CD4-positive, alpha-beta T cell treated with Interleukin-6 for 4 hours (primary cell): ENCODE measurements at places on chromosomes 16 and 17.
A peak's percentile ranks its signal among the peaks of the same experiment; 100 is the strongest.

GRCh38 chr16:54403580-54403979 lies 117.0 kb upstream of the IRX3 start:
- DNase-seq = no peak

DNA sequence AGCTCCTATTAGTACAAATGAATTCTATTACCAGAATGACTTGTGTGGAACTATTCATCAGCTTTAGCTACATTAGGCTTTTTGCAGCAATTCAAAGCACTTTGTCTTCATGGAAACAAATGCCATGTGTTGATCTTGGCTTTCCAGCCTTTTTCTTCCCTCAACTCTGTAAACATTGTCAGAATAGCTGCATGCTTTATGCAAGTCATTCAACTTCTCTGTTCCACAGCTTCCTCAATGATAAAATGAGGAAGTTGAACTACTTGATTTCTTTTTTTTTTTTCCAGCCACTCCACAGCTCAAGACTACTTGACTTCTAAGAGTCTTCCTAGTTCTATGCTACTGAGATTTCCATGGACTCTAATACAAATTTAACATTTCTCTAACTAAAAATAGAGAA lies 41.1 kb downstream of the KIAA0753 start:
- no peak for DNase-seq

- DNase-seq = peak; percentile 22
Measured at GRCh38 chr16:528111-529011, 849 bp downstream of the CAPN15 start.

- DNase-seq = no peak
Measured at GRCh38 chr17:79117905-79118487, 43.4 kb downstream of the ENGASE start.

DNA sequence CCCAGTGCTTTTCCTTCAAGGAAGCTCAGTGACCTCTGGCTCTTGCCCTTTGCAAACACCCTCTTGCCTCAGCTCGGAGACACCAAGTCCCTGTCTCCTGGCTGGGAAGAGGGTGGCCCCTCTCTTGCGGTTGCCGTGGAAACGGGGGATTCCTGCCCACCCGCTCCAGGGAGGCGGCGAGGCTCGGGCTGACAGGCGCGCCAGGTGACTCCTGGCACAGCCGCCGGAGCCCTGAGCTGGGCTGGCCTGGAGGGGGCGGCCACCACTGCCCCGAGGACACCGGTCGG lies 71.4 kb downstream of the ABR start:
- no peak for DNase-seq

GRCh38 chr17:47889734-47890529 lies 6.1 kb upstream of the SP2 start:
- peak; percentile 96 for DNase-seq

DNA sequence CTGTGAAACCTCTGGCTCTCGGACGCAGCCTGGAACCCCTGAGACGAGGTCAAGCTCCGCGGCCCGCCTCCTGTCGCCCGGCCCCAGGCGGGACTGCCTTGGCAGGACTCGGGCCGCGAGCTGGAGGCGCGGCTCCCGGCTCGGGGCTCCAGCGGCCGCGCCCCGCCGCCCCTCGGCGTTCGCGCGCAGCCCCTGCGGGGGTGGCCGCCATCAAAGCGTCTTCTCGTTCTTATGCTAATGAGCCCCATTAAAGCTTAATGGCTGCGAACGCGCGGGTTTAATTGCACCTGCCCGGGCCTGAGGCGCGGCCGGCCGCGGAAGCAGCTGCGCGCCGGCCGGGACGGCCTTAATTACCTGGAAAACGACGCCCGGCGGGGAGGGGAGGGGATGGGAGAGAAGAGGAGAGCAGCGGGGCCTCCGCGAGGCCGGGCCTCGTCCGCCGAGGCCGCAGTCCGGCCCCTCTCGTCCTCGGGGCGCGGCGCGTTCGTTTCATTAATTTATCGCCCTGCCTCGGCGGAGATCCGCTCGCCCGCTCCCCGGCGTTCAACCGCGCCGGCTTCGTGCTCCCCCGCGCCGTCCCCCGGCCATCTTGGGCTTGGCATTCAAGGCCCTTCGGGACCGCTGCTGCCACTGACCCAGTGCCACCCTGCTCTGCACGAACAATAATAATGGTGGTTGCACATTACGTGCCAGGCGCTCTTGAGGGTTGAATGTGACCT lies 19.2 kb downstream of the RAI1 start:
- DNase-seq = no peak

DNA sequence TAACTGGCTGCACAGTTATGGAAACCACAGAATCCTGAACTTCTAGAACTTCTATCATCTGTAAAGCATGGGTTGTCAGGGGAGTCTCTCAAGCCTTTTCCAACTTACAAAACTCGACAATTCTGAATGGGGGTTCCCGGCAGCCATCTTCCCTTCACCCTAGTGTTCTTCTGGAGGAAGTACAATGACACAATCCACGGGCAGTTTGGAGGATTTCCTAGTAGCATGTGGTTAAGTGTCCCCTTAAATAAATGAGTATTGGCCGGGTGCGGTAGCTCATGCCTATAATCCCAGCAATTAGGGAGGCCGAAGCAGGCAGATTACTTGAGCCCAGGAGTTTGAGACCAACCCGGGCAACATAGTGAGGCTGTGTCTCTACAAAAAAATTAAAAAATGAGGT lies 2.1 kb downstream of the SLC16A6 start:
- DNase-seq = peak; percentile 5

DNA sequence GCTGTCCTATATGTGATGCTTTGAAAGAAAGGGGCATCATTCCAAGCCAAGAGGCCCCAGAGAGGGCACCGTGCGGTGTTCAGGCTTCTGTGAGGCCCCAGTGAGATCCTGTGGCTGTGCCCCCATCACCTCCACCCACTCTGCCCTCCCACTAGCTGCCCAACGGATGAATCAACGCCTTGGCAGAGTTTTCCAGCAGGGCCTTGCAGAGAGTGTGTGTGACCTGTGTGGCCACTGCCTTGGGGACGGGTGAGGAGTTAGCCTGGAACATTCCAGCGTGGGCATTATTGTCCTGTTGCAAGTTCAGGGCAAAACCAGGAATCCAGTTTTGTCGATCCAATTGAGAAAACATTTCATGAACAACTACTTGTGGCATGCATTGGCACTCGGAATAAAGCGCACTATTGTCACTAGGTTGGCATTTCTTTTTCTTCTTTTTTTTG lies 53.7 kb downstream of the SF3B3 start:
- DNase-seq = no peak

DNA sequence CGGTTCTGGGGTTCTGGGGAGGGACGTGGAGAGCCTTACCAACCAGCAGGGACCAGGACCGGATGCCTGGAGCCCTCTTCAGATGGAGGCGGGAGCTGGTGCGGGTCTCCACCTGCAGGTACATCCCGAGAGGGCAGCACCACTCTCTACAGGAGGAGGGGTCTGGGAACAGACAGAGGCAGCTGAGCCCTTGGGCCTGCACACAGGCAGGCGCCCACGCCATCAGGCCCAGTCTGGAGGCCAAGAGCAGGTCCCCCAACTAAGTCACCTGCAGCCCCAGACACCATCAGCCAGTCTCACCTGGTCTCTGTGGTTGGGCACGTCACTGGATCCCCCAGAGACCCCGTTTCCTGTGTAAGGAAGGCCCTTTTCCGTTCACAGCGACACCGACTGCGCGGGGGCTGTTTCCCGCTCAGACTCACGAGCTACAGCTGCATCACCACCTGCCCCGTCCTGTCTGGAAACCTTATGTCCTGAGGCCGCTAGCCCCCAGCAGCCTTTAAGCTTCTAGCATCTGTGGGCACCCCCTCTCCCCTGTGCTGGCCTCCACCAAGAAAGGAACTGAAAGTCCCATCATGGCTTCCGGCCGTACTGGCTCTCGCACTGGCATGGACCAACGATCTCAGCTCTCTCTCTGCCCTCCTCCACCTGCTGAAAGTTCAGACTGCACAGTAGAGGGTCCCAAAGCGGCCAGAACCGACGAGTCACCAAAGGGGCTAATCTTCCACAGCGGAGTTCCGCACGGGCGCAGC lies 1.2 kb downstream of the CYBC1 start:
- DNase-seq = peak; percentile 82

- DNase-seq = no peak
Measured at GRCh38 chr17:68749349-68750207, 148.4 kb upstream of the FAM20A start.

GRCh38 chr16:64434526-64435069 lies 687.3 kb downstream of the CDH11 start:
- DNase-seq = no peak

GRCh38 chr17:44959821-44960531 lies 8.1 kb downstream of the C1QL1 start:
- no peak for DNase-seq

- peak; percentile 7 for DNase-seq
Measured at GRCh38 chr16:23557779-23558702, 514 bp downstream of the UBFD1 start.

GRCh38 chr17:83085526-83086198 lies 6.3 kb downstream of the METRNL start:
- no peak for DNase-seq

- DNase-seq = no peak
Measured at GRCh38 chr16:4870138-4870671, 22.9 kb downstream of the UBN1 start.

DNA sequence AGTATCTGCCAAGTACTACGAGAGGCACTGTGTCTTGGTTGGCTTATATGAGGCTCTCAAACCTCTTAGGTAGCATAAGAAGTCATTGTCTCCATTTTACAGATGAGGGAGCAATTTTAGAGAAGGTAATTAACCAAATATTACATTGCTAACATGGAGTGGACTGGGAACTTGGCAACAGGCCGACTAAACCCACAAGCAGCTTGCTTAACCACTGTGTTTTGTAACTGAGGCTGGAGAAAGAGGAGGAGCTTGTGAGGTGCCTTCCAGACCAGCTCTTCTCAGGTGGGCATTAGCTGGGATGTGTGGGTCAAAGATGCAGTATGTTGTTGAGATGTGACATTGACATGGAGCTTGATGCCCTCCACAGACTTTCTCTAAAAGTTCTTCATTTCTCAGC lies 835.6 kb upstream of the RBFOX1 start:
- DNase-seq = no peak

GRCh38 chr17:3944485-3945388 lies 19.5 kb downstream of the ATP2A3 start:
- no peak for DNase-seq

DNA sequence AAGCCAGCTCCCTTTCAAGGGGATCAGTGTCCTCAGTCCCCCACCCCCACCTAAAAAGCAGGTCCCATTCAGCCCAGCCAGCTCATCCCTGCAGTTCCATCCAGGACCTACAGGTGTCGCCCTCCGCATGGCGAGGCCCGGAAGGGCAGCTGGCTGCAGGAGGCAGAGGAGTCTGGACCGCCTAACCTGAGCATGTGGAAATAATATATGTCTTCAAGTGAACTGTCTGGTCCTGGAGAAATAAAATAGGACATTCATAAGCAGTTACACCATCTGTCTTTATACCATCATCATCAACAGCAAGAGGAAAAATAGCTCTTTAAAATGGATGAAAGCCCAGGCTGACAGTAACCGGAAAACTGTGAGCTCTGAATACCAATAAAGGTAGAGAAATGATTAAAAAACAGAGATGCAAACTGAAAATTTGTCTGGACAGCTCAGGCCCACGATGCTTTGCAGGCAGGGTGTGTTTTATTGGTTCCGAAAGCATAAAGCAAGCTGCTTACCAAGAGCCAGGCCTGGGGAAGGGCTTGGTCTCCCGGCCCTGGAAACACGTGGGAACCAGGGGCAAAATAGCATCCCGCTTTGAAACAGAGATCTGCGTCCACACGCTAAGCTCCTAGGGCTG lies 215.2 kb downstream of the ZFHX3 start:
- peak; percentile 68 for DNase-seq

DNA sequence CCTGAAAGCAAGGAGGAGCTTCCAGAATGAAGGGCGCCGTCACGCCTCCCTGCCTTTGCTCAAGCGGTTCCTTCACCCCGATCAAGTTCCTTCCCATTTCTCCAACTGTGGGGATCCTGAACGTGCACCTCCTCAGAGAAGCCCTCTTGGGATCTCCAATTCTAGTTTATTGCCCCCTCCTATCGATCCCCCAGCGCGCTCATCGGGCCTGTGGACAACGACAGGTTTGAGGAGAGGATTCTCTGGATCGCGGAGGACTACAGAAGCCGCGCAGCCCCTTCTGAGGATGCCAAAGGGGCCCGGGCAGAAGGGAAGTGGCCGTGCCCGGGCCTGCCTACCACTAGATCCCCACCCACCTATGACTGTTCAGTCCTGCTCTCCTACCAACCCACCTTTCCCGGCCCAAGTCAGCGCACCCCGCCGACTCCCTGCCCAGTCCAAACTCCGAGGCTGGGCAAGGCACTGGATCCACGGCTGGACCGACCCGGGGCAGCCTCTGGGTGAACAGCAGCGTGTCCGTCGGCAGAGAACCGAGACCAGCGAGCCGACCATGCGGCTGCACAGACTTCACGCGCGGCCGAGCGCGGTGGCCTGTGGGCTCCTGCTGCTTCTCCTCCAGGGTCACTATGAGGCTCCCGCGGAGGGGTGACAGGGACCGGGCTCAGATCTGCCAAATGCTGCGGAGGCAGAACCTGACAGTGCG lies 12.8 kb upstream of the CES3 start:
- peak; percentile 15 for DNase-seq

GRCh38 chr17:71656964-71657858 lies 463.6 kb upstream of the SOX9 start:
- no peak for DNase-seq

GRCh38 chr16:53773150-53773846 lies 69.3 kb downstream of the FTO start:
- no peak for DNase-seq

DNA sequence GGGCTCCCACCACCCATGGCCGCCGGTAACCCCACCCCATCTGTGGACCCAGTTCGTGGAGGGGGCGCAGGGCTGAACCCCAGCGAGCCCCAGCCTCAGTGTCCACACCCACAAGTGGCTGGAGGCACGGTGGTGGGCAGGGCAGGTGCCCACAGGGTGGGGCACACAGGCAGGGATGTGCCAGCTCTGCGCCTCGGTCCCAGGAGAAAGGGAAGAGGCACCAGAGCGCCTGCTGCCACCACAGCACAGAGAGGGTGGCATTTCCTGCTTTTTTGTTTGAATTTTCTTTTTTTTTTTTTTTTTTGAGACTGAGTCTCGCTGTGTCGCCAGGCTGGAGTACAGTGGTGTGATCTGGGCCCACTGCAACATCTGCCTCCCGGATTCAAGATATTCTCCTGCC lies 19.0 kb downstream of the ZFPM1 start:
- peak; percentile 37 for DNase-seq

DNA sequence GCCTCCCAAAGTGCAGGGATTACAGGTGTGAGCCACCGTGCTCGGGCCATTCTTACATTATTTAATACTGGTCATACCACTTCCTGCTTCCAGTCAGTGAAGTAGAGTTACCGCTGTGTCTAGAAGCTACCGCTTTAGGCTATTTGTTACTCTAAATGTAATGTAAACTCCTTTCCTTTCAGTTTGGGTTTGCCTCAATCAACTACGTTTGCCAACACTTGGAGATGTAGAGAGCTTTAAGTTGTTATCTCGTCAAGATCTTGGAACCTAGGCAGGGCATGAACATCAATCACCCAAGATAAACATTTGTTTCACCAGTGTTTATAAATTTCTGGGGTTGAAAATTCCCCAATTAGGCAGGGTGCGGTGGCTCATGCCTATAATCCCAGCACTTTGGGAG lies 275.9 kb downstream of the STX8 start:
- DNase-seq = no peak
